Vagina (tissue), 2 donors: ENCODE measurements at places on chromosomes 7 and 10. TPM values are rescaled to one million over a fixed set of nuclear protein-coding genes. Genes with fewer than 3 reads are reported as not detected.

SPDYE18 gene
- total RNA-seq: 1.2 TPM

- no peak overlapping the region for H3K27ac ChIP-seq
- H3K36me3 ChIP-seq: no peaks in the 10 kb centered on the region
- no peak overlapping the region for H3K4me3 ChIP-seq
- no peaks in the 10 kb centered on the region for H3K27me3 ChIP-seq
- no peak for DNase-seq
Measured at GRCh38 chr7:150665896-150666295, 19.6 kb upstream of the GIMAP2 start.

GRCh38 chr7:119026391-119026790 is 801.9 kb downstream of the ANKRD7 start:
- DNase-seq: no peak
- H3K36me3 ChIP-seq: no peaks in the 10 kb centered on the region
- H3K4me1 ChIP-seq: no peaks in the 10 kb centered on the region

RASA4B gene
- total RNA-seq: 19.6 TPM

DNA sequence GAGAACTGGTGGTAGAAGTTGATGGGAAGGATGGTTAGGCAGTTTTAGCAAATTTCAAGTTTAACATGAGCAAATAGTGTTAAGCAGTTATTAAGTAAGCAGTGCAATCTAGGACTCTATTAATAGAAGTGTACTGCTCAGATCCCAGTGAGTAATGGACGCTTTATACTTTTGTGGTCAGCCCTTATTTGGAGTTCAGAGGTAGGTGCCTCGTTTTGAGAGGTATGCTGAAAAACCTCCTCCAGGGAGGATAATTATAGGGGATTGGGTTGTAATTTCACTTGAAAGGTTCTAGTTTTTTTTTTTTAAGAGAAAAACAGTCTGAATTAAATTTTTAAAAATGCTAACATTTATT is 33.5 kb upstream of the CCDC7 start:
- peaks cover 2% of the 10 kb centered on the region for H3K4me1 ChIP-seq
- no peak overlapping the region for H3K27ac ChIP-seq

GRCh38 chr7:154178895-154179294 is 126.7 kb downstream of the DPP6 start:
- H3K4me1 ChIP-seq: no peaks in the 10 kb centered on the region
- no peaks in the 10 kb centered on the region for H3K27me3 ChIP-seq
- H3K36me3 ChIP-seq: no peaks in the 10 kb centered on the region

SPDYE1 gene
- not detected for total RNA-seq

DNA sequence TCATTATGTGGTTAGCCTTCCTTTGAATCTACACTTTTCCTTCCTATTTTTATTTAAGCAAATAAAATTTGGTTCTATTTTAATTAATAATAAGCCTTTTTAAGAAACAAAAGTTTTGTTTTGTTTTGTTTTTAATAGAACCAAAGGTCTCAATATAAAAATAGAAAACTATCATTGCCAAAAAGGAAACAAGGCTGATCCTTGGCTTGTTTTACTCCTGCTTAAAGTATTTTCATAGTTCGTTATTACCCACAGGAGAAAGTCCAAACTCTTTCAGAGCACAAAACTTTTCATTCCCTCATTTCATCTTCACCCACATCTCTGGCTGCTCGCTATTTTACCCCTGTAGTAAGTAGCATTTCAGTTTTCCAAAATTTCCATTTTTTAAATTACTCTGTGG is 374.8 kb downstream of the SEMA3D start:
- no peak overlapping the region for H3K4me3 ChIP-seq
- H3K27ac ChIP-seq: no peak overlapping the region
- no peaks in the 10 kb centered on the region for H3K36me3 ChIP-seq

- no peak for DNase-seq
- no peak overlapping the region for H3K27ac ChIP-seq
- H3K27me3 ChIP-seq: no peaks in the 10 kb centered on the region
- H3K4me1 ChIP-seq: no peaks in the 10 kb centered on the region
Measured at GRCh38 chr10:130664526-130664925, 528.3 kb downstream of the GLRX3 start.

- H3K27me3 ChIP-seq: no peaks in the 10 kb centered on the region
- H3K4me1 ChIP-seq: peaks cover 41% of the 10 kb centered on the region
- peaks cover 22% of the 10 kb centered on the region for H3K36me3 ChIP-seq
- no peak for DNase-seq
- no peak overlapping the region for H3K4me3 ChIP-seq
Measured at GRCh38 chr10:100985336-100985735, 2.0 kb downstream of the MRPL43 start.

TAX1BP1 gene
- total RNA-seq: 83.2 TPM

GATA3 gene
- total RNA-seq: 8.6 TPM

DNA sequence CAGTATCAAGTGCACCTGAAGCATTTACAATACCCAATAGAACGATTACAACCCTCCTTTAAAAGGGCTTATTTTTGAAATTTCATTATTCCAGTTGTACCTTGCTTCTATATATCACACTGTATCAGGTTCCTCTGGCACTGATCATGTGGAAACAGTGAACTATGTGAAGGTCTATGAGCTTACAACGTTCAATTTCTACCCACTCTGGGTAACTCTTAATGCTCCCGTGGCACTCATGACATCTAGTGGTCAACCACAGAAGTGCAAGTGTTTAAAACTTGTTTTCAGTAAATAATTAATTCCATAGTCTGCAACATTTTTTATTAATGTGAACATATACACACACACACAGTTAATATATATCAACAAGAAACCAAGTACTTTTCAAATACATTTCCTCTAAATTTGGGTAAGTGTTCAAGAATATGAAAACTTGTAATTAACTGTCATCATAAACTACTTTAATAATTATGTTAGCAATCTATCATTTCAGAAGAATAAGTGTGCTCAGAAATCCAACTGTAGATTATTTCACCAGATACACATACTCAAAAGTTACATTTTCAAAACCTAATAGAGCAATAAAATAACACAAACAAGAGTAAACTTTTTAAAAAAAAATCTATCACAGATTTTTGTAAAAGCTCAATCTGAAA is 61.0 kb downstream of the MPP7 start:
- H3K4me1 ChIP-seq: no peaks in the 10 kb centered on the region
- no peak overlapping the region for H3K27ac ChIP-seq
- H3K4me3 ChIP-seq: no peak overlapping the region
- H3K36me3 ChIP-seq: peaks cover 5% of the 10 kb centered on the region
- DNase-seq: no peak

- H3K27ac ChIP-seq: no peak overlapping the region
- DNase-seq: no peak
- no peak overlapping the region for H3K4me3 ChIP-seq
- H3K36me3 ChIP-seq: no peaks in the 10 kb centered on the region
- H3K4me1 ChIP-seq: peaks cover 20% of the 10 kb centered on the region
- H3K27me3 ChIP-seq: peaks cover 8% of the 10 kb centered on the region
Measured at GRCh38 chr10:101052285-101052684, 9.5 kb upstream of the KAZALD1 start.

DYDC2 gene
- total RNA-seq: not detected
